GM23248 (cell line): ENCODE measurements at places on chromosomes 16 and 17. TPM values are rescaled to one million over a fixed set of nuclear protein-coding genes. Genes with fewer than 3 reads are reported as not detected.

Gene PSME3IP1
- 58.9 and 67.7 TPM in 2 replicates for polyA plus RNA-seq

Gene KRTAP3-2
- polyA plus RNA-seq = not detected in 2 replicates

Gene HP
- polyA plus RNA-seq = not detected in 2 replicates

Gene FOXN1
- not detected in 2 replicates for polyA plus RNA-seq

Gene KREMEN2
- polyA plus RNA-seq = not detected in 2 replicates

Gene KCNH6
- polyA plus RNA-seq = not detected in 2 replicates

Gene FAM83G
- polyA plus RNA-seq = 8.9 and 9.3 TPM in 2 replicates

Gene PLEKHM1
- 15.3 and 18.6 TPM in 2 replicates for polyA plus RNA-seq

Gene TUBB3
- polyA plus RNA-seq = 95.8 and 96.4 TPM in 2 replicates

Gene FNDC8
- not detected in 2 replicates for polyA plus RNA-seq

Gene TPSG1
- polyA plus RNA-seq = not detected in 2 replicates

Gene PYDC1
- polyA plus RNA-seq = not detected in 2 replicates

Gene CDK10
- polyA plus RNA-seq = 51.9 and 52.8 TPM in 2 replicates

Gene SUPT4H1
- 88.7 and 92.1 TPM in 2 replicates for polyA plus RNA-seq

Gene KRTAP2-3
- polyA plus RNA-seq = 54.3 and 55.2 TPM in 2 replicates

Gene STARD3
- 32.3 and 34.1 TPM in 2 replicates for polyA plus RNA-seq

Gene PRR29
- 0.47 TPM in 1 of 2 replicates, not detected in the other for polyA plus RNA-seq

Gene TNFRSF13B
- not detected in 2 replicates for polyA plus RNA-seq

Gene KCNJ18
- not detected in 2 replicates for polyA plus RNA-seq

Gene ZNF598
- 12.2 and 14.1 TPM in 2 replicates for polyA plus RNA-seq

Gene METTL9
- polyA plus RNA-seq = 267 and 273 TPM in 2 replicates

Gene KIF18B
- polyA plus RNA-seq = 4.5 and 4.6 TPM in 2 replicates

Gene FOXL1
- 4.7 and 4.9 TPM in 2 replicates for polyA plus RNA-seq

Gene AANAT
- 0.72 TPM in 1 of 2 replicates, not detected in the other for polyA plus RNA-seq

Gene ZP2
- polyA plus RNA-seq = not detected in 2 replicates

Gene PROCA1
- 0.41 and 0.44 TPM in 2 replicates for polyA plus RNA-seq

Gene CCT6B
- 3.8 and 4.6 TPM in 2 replicates for polyA plus RNA-seq

Gene NPIPA5
- polyA plus RNA-seq = 0.28 TPM in 1 of 2 replicates, not detected in the other

Gene DNAI2
- polyA plus RNA-seq = not detected in 2 replicates

Gene CLDN6
- polyA plus RNA-seq = 0.32 and 0.33 TPM in 2 replicates

Gene C16orf89
- not detected in 2 replicates for polyA plus RNA-seq

Gene SPATA32
- not detected in 2 replicates for polyA plus RNA-seq

Gene GPRC5C
- polyA plus RNA-seq = 0.95 and 1.6 TPM in 2 replicates

Gene CDT1
- 5.4 and 5.9 TPM in 2 replicates for polyA plus RNA-seq

Gene SMTNL2
- not detected in 2 replicates for polyA plus RNA-seq

Gene LIG3
- polyA plus RNA-seq = 11.8 and 12.4 TPM in 2 replicates

Gene PRSS27
- 0.68 and 0.80 TPM in 2 replicates for polyA plus RNA-seq

Gene MPP3
- polyA plus RNA-seq = 4.8 and 6.6 TPM in 2 replicates

Gene PDILT
- not detected in 2 replicates for polyA plus RNA-seq

Gene GUCY2D
- polyA plus RNA-seq = 0.05 TPM in 1 of 2 replicates, not detected in the other

Gene PRCD
- polyA plus RNA-seq = 0.43 and 0.93 TPM in 2 replicates

Gene GSG1L2
- not detected in 2 replicates for polyA plus RNA-seq

Gene SSH2
- 16.3 and 18.9 TPM in 2 replicates for polyA plus RNA-seq

Gene DHRS7B
- polyA plus RNA-seq = 36.9 and 37.3 TPM in 2 replicates

Gene G6PC1
- not detected in 2 replicates for polyA plus RNA-seq

Gene ADGRG3
- not detected in 2 replicates for polyA plus RNA-seq

Gene HEXD
- 4.1 and 5.7 TPM in 2 replicates for polyA plus RNA-seq

Gene SPATA22
- polyA plus RNA-seq = not detected in 2 replicates

Gene NOD2
- polyA plus RNA-seq = not detected in 2 replicates

Gene NXN
- polyA plus RNA-seq = 8.0 and 10.7 TPM in 2 replicates

Gene CPHXL2
- 0.15 TPM in 1 of 2 replicates, not detected in the other for polyA plus RNA-seq

Gene DHRS7C
- not detected in 2 replicates for polyA plus RNA-seq

Gene MMP25
- polyA plus RNA-seq = 0.16 and 0.23 TPM in 2 replicates

Gene CRYBA1
- not detected in 2 replicates for polyA plus RNA-seq
